ENCODE measurements at places on chromosomes 3 and 15.

- no peak for DNase-seq
Observed at GRCh38 chr3:33060609-33061337, 36.2 kb downstream of the GLB1 start.

GRCh38 chr15:84991014-84991712 lies 9.5 kb downstream of the PDE8A start:
- DNase-seq, result no peak

- no peak for DNase-seq
Observed at GRCh38 chr3:10512687-10513086, 7.3 kb upstream of the ATP2B2 start.

GRCh38 chr3:99549957-99550603 lies 88.3 kb upstream of the COL8A1 start:
- no peak for DNase-seq

GRCh38 chr15:70435872-70436271 lies 327.5 kb downstream of the UACA start:
- DNase-seq, result no peak

DNA sequence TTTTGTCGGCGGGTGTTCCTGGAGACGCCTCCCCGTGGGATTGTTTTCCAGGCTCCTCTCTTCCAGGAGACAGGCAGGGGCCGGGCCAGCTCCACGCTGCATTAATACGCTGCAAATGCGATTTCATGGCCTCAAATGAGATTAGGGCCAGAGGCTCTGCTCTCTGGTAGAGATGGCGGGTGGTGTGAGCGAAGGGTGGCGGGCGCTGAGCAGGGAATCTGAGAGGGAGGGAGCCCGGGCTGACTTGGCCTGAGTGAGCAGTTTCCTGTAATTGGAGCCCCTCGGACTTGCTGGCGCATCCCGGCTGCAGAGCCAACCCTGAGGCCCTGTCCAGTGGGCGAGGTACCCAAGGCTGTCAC lies 7.4 kb upstream of the CCDC33 start:
- peak; percentile 53 for DNase-seq

DNA sequence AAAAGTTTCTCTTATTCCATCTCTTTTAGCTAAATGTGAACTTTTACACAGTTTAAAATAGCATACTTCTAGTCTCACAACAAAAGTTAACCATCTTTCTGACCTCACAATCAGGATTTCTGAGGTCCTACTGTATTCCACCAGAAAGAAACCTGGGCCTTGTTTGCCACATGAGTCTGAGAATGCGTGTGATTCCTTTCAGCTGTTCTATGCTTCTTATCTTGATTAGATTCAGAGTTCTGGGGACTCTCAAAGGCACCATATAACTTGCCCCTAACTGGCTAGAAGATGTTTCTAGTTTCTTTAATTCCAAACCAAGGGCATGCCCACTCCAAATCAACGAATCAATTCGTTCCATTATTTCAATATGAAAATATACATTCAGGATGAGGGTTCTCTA lies 131.1 kb downstream of the ATP8B4 start:
- DNase-seq, result no peak

- DNase-seq, result no peak
Observed at GRCh38 chr15:68298882-68299381, 21.4 kb downstream of the FEM1B start.

DNA sequence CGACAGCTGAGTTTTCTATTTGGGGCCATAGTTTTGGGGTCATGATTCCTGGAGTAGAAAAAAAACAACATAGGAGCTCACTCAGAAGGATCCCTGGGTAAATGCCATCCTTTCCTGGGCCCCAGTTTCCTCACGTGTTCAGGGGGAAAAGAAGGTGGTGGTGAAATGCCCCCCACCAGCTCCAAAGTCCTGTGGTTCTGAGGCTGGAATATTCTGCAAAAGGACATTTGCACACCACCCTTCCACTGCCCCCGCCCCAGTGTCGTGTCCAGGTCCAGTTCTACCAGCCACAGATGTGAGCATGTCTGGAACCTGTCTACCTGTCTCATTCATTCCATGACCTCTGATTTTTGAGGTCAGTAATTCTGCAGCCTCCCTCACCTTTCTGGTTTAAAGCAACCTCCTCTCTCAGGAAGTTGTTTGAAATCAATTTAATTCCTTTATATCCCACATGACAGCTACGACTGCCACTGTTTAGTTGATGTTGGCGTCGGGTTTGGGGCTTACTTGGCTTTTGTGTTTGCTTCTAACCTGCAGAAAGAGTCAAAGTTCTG lies 82.1 kb downstream of the SMAD3 start:
- no peak for DNase-seq

DNA sequence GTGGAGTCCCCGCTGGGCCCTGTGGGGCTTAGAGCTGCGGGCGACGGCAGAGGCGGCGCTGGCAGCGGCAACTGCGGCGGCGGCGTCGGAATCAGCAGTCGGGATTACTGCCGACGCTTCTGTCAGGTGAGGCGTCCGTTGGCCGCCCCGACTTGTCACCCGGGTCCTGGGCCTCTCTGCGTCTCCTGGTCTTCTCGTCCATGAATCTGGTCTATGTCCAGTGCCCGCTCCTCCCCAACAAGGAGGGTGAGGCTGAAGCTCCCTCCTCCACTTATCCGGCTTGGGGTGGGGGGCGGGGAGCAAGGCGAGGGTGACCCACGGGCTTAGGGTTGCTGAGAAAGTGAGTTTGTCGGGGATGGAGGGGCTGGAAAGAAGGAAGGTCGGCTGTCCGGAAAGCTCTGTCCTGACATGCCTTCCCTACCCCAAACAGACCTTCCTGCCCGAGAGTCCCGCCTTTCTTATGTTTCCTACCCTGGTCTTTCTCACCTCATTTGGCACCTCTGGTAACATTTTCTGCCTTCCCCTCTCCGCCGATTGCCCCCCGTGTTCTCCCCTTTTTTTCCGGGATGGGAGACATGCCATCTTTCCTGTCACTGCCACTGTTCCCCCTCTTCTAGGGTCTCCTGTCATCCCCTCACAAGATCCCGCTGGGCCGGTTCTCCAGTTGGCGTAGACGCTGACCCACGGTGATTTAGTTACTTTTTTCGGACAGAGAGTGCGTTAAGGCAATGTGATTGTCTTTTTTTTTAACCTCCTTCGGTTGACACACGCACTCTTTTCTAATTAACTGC lies 520 bp downstream of the ZNF654 start:
- peak; percentile 20 for DNase-seq

DNA sequence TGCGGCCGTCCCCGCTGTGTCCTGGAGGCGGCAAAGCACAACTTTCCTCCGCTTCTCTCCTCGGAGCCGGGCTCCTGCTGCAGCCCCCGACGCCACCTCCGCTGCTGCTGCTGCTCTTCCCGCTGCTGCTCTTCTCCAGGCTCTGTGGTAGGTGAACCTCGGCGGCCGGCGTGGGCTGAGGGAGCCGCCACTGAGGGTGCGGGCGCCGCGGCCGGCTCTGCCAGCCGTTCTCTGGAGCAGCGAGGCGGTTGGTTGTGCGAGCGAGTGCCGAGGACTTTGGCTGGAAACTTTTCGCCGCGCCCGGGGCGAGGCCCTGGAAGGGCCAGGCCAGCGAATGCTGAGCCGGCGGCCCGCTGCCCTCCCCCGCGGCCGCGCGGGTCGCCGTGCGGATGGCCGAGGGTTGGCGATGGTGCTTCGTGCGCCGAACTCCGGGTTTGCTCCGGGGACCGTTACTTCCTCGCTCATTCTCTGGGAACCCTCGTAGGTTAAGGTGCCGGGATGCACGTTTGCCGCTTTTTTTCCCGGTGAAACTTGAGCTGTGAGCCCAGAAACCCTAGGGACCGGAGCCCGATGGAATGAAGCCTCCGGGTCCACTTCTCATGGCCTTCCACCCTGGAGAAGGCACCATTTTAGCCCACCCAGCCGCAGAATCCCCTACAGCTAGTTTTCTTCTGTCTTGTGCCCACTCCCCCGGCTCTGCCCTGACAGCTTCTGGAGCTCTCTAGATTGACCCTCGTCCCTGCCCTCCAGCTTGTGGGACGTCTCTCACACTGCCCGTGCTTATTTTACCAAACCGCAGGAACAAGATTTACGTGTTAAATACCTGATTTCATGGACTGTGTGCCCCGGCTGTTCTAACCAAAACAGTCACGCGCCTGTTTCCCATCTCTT lies 660 bp downstream of the NECTIN3 start:
- peak; percentile 10 for DNase-seq

- peak; percentile 14 for DNase-seq
Observed at GRCh38 chr3:62187022-62187431, 186.3 kb downstream of the FEZF2 start.

GRCh38 chr3:182725372-182726251 lies 67.7 kb upstream of the ATP11B start:
- DNase-seq, result no peak

GRCh38 chr3:189664311-189664710 lies 33.1 kb downstream of the TP63 start:
- no peak for DNase-seq

- DNase-seq, result no peak
Observed at GRCh38 chr3:14235003-14235911, 56.6 kb downstream of the LSM3 start.

- no peak for DNase-seq
Observed at GRCh38 chr15:85539491-85539890, 159.1 kb downstream of the AKAP13 start.

DNA sequence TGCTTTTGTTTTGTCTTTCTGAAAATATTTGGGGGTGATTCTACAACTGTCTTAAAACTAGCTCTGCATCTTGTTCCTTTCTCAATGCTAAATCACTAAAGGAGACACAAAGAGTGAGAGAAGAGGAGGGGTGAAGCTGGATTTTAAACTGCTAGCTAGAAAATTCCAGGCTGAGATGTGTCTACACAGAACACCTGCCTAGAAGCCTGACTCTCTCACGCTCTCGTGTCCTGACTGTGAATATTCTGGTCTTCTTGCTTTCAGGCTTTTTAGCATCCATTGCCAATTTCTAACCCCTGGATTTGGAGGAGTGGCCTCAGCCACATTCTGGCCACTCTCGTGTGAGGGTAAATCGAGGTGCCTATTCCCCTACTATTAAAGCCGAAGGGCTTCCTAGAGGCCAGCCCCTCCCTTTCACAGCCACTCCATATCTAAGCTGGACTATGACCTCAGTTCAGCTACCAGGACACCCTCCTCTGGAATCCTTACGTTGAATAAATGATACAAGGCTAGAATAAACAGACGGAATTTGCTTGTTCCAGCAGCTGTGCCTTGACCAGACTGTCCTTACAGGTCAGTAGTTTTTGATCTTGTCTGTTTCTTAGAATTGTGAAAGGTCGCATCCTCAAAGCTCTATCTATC lies 148.2 kb upstream of the FEZF2 start:
- DNase-seq, result no peak

GRCh38 chr3:99474776-99475175 lies 163.6 kb upstream of the COL8A1 start:
- DNase-seq, result no peak

DNA sequence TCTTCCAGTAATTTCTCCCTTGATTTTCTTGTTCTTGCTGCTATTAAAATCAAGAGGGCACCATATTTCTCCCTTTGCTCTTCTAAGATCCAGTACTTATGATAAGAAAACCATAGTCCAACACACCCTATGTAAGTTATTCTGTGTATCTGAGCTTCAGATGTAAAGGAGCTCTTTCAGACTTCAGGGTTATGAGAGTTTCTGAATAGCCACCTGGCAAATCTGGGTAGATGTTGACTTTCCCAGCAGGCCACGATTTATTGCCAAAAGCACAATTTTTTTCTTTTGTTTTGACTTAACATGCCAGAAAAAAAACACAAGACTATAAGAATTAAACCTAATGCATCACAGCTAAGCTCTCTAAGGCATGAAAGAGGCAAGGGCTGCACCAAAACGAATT lies 1045.0 kb downstream of the FHIT start:
- no peak for DNase-seq

GRCh38 chr3:37519661-37520060 lies 342.0 kb upstream of the CTDSPL start:
- no peak for DNase-seq

DNA sequence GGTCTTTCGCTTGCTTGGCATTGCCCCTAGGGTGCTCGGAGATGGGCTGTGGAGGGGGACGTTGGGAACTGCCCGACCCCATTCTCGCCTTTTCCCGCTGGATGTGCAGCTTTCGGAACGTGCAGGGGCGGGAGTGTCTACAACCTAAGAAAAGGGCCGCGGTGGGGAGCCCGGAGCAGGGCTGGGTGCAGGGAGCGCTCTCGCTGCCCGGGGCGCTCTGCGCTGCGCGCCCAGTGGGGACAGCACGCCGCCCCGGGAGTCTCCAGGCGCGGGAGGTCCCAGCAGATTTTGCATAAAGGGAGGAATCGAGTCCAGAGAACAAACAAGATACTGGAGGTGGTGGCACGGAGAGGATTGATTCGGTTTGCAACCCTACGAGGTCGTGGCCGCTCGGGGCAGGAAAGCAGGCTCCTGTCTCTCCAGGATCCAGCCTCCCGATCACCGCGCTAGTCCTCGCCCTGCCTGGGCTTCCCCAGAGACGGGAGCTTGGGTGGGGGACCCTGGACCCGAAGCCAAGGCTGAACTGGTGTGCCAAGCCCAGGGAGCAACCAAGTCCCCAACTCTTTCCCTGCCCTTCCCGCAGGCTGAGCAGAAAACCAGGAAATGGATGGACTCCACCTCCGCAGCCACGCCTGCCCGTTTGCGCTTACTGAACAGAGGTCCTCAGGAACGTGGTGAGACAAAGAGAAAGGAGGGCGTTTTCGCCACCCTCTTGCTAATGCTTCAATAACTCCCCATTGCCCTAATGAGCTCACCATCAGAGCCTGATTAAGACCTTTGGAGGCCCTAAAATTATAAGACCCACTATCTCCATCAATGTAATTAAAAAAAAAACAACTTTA lies 59.7 kb downstream of the NOX5 start:
- peak; percentile 72 for DNase-seq

GRCh38 chr3:181941250-181941649 lies 229.5 kb downstream of the SOX2 start:
- DNase-seq, result no peak

- no peak for DNase-seq
Observed at GRCh38 chr3:71288269-71288930, 295.1 kb downstream of the FOXP1 start.

DNA sequence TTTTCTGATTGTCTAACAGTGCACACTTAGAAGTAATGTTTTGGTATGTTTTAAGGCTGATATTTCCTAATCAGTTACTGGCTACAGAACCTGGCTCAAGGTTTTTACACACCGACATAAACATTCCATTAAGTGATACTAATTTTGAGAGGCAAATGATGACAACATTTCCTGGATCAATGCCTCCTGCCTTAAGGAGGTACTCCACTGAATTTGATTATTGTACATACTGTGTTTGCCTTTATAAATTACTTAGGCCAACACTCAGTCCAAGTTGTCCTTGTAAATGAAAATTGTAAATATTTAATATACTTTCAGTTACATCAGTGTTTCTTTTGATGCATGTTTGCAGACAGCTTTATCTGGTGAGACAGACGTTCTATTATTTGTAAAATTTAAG lies 24.2 kb upstream of the LXN start:
- no peak for DNase-seq

Data from HEK293T (cell line).